ENCODE measurements at places on chromosomes 7 and 10. TPM values are rescaled to one million over a fixed set of nuclear protein-coding genes. Genes with fewer than 3 reads are reported as not detected.

LBX1 gene
- not detected for total RNA-seq

SOSTDC1 gene
- 0.14 TPM for total RNA-seq

AGMO gene
- 0.41 TPM for total RNA-seq

FKBP6 gene
- total RNA-seq: not detected

DPP6 gene
- 0.48 TPM for total RNA-seq

DNA sequence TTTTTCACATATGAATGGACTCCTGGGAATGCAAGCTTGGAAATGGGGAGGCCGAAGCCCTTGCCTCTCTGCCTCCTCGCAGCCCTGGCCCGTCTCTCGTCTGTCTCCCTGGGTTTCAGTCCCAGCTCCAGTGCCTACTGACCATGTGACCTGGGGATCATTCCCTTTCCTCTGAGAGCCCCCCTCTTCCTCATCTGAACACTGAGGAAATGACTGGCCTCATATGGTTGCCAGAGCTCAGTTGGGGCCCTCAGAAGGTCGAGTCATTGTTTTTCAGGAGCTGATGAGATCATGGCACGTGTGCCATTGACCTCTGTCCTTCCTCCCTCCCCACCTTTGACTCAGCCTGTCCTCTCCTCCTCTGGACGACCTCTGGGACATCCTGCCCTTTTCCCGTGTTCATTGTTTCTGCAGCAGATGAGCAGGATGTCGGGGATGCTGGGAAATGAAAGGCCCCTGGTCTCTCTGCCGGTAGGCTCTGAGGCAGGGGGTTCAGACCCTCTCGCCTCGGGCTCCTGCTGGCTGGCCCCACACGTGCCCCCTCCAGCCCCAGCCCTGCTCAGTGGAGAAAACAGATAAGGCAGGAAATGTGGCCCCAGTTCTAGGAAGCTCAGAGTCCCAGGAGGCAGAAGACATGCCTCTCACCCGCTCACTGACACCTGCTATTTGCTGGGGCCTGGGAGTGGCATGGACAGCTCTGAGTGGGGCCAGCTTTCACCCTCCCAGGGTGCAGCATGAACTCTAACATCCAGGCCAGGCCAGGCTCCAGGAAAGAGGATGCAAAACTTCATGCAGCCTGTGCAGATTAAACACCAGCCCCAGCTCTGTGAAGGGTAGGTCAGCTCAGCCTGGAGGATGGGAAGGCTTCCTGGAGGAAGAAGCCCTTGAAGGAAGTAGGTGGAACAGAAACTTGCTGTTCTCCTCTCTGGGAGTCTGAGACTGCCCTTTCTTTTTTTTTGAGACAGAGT, 8.3 kb upstream of the PPP1R35 start:
- DNase-seq: no peak

GRCh38 chr7:95327356-95327755, 3.0 kb upstream of the PON1 start:
- peak; percentile 71 for DNase-seq
